PC-3 (cell line): ENCODE measurements at places on chromosomes 13 and 19. TPM values are rescaled to one million over a fixed set of nuclear protein-coding genes. Genes with fewer than 3 reads are reported as not detected.

Gene LILRB4
- total RNA-seq = not detected in 2 replicates

Gene ETV2
- total RNA-seq = 0.36 TPM in 1 of 2 replicates, not detected in the other

Gene ZNF491
- total RNA-seq = 0.17 and 0.47 TPM in 2 replicates

Gene ZNF547
- total RNA-seq = 0.81 and 3.2 TPM in 2 replicates

Gene KLF5
- total RNA-seq = 51.4 and 53.7 TPM in 2 replicates

DNA sequence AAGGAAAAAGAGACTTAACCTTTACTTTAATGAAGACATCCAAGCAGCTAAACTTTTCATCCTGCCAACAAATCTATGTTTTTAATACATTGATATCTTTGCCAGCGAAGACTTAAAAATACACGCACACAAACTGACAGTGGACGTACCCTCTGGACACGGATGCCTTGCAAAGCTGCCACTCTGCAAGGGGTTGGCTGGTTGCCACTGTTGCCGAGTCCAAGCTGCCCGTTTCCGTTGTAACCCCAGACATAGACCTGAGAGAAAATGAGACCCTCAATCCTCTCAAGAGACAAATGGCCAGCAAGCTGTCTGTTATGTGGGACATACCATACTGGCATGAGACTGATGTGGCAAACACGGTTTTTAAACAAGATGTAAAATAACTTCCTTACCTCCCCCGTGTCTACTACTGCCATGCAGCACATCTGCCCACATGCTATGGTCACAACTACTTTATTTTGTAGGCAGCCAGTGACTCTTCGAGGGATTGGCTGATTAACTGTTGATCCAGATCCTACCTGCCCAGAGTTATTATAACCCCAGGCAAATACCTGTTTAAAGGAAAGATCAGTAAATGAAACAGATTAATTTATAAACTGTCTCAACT, 21.2 kb downstream of the RCBTB2 start:
- DNase-seq = no peak

- peak; percentile 82 for DNase-seq
Observed at GRCh38 chr19:36489920-36490415, 607 bp upstream of the ZNF566 start.

DNA sequence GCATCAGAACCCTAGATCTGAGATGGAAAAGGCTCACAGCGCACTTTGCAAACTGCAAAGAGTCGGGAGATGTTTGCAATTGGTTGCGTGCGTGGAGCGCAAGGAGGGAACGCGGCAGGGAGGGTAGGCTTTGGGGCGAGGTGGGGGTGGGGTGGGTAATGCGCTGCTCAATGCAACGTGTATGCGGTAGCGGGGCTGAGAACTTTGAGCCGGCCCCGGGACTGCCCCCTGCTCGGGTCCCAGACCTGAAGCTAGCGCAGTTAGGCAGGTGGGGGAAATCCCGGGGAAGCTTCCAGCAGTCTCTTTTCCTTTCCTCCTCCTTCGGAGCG, 971 bp downstream of the FOSB start:
- DNase-seq = no peak

GRCh38 chr13:112346899-112347229, 29.3 kb upstream of the SPACA7 start:
- DNase-seq = no peak

- no peak for DNase-seq
Observed at GRCh38 chr19:51079481-51080110, 3.1 kb downstream of the KLK14 start.

GRCh38 chr13:76976929-76977328, 15.0 kb upstream of the CLN5 start:
- no peak for DNase-seq

DNA sequence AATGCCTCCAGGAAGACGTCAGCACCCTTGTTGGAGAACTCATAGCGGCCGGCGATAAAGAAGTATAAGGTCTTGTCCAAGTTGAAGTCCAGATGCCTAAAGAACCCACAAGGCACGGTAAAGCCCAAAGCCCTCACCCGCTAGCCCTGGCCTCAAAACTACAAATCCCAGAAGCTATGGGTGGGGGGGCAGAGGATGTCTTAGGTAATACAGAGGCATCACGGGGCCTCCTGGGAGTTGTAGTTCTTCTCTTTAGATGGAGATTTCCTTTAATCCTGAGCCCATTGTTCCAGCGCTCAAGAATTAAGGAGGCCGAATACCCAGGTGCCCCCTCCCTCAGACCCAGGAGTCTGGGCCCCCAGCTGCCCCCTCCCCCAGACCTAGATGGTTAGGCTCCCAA, 10.8 kb downstream of the GYS1 start:
- no peak for DNase-seq

GRCh38 chr13:99264051-99264450, 5.9 kb upstream of the GPR18 start:
- no peak for DNase-seq

GRCh38 chr13:43136920-43137575, 113.7 kb downstream of the DNAJC15 start:
- DNase-seq = no peak

GRCh38 chr19:35350591-35350990, 2.9 kb downstream of the FFAR1 start:
- DNase-seq = no peak
